Stimulated activated CD4-positive, alpha-beta T cell treated with anti-CD3 and anti-CD28 coated beads, Interleukin-1b, Interleukin-23, amount 100 ng/mL, for 1 hour (primary cell): ENCODE measurements at places on chromosomes 4 and X.

DNA sequence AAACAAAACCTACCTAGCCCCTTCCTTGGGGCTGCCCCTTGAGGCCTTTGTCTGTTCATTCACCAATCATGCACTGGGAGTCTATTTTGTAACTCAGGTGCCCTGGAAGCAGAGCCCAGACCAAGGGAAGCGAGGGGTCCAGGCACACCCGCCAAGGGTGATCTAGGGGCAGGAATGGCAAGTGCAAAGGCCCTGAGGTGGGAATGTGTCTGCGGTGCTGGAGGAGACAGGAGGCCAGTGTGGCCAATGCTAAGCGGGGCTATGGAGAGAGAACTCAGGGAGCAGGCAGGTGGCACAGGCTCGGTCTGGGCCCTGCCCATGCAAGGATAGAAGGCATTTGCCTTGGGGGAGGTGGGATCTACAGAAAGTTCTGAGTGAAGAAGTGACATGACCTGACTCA, 3.5 kb upstream of the SH3BP2 start:
- no peak for DNase-seq

GRCh38 chr4:7753931-7754465, 185.7 kb downstream of the AFAP1 start:
- no peak for DNase-seq

DNA sequence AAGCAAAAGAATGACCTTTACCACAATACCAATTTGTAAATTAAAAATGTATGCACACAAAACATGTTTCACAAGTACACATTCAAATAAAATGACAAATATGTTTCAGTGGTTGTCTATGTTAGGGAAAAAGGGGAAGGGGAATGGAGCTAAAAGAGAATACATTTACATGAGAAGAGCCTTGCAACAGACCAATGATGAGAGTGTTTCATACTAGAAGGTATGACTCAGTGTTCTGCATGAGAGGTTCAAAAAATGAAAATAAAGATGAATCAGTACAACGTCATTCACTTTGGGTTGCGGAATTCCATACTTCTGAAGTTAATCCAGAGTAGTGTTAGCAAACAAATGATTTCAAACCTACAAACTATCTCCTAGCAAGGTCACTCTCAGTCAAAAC, 51.7 kb downstream of the RPGR start:
- no peak for DNase-seq

DNA sequence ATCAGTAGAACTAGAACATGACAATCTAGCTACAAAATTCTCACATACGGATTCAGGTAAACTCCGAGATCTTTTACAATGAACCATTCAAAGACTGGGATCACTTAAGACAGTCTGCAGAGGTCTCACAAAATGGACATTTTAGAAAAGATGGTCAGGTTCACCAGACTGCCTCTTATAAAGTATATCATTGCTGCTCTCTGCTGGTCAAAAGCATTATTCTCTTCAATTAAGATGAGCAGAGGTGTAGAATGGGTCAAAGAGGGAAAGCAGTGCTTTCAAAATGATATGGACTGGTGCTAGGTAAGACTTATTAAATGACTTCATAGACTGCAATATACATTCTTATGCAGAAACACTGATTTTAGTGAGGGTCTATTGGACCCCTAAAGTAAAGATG, 434.7 kb downstream of the PACRGL start:
- DNase-seq: no peak

- no peak for DNase-seq
Observed at GRCh38 chr4:141899103-141899502, 262.7 kb downstream of the IL15 start.

- DNase-seq: no peak
Observed at GRCh38 chr4:41175794-41176193, 38.5 kb downstream of the APBB2 start.

GRCh38 chr4:42048394-42048793, 58.1 kb downstream of the SLC30A9 start:
- no peak for DNase-seq

GRCh38 chr4:17033768-17034181, 135.3 kb upstream of the LDB2 start:
- no peak for DNase-seq

- no peak for DNase-seq
Observed at GRCh38 chrX:73069365-73070035, 9.8 kb downstream of the PABPC1L2A start.

DNA sequence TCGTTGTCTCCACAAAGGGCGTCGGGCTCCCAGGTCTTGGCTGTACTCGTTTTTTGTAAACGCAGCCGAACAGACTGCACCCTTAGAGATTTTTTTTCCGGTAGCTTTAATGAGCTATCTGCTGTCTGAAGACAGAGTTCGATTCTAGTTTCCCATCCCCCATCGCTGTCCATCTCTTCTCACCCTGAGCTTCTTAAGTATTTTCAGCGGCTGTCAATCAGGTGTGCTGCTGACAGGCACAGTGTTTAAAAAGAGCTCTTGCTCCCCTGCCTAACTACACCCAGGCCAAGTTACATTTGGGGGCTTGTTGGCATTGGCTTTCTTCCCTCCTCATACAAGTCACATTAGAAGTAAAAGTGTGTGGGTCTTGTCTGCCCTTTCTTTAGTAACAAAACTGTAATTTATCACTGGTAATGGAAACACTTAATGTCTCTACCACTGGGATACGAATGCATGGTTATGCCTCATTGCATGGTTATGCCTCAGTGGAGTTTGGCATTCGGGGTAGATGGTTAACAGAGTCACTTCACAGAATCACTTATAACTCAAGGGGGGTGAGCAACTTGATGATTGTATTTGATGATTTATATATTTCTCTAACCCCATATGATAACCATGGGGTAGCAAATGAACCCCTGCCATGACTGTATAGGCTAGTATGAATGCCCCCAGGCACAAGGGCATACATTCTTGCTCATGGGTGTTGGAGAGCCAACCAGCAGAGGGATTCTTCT, 1.4 kb upstream of the ARHGAP6 start:
- DNase-seq: no peak
